ENCODE measurements at places on chromosomes 6 and 20. TPM values are rescaled to one million over a fixed set of nuclear protein-coding genes. Genes with fewer than 3 reads are reported as not detected.

Gene SYNDIG1
- total RNA-seq: 13.7 TPM

- no peak for DNase-seq
- H3K4me1 ChIP-seq: no peaks in the 10 kb centered on the region
- H3K27me3 ChIP-seq: no peaks in the 10 kb centered on the region
- H3K27ac ChIP-seq: peak overlapping the region; percentile 72
Observed at GRCh38 chr6:17583811-17584210, 16.3 kb upstream of the FAM8A1 start.

Gene MLIP
- total RNA-seq: not detected

DNA sequence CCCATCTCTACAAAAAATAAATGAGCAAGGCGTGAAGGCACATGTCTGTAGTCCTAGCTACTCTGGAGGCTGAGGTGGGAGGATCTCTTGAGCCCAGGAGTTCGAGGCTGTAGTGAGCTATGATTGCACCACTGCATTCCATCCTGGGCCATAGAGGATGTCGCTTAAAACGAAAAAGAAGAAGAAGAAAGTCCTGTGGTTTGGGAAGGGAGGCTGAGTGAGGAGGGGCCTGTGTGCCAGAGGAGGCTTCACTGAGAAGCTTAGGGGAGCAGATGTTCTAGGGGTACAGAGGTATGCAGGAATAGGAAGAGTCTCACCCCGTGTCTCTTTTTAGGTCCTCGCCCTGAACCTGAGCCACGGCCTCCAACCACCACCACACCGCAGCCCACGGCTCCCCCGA is 4.2 kb downstream of the MMP9 start:
- H3K4me1 ChIP-seq: peaks cover 3% of the 10 kb centered on the region
- H3K27me3 ChIP-seq: peaks cover 22% of the 10 kb centered on the region
- H3K4me3 ChIP-seq: no peak overlapping the region
- no peak overlapping the region for H3K27ac ChIP-seq
- H3K36me3 ChIP-seq: no peaks in the 10 kb centered on the region

- no peaks in the 10 kb centered on the region for H3K36me3 ChIP-seq
- no peaks in the 10 kb centered on the region for H3K4me1 ChIP-seq
- H3K27me3 ChIP-seq: no peaks in the 10 kb centered on the region
- H3K27ac ChIP-seq: no peak overlapping the region
Observed at GRCh38 chr6:1079525-1079924, 232.4 kb upstream of the FOXQ1 start.
